ENCODE measurements at places on chromosomes 11 and 22.

- no peak for DNase-seq
Measured at GRCh38 chr11:98234698-98235097, 786.1 kb upstream of the CNTN5 start.

DNA sequence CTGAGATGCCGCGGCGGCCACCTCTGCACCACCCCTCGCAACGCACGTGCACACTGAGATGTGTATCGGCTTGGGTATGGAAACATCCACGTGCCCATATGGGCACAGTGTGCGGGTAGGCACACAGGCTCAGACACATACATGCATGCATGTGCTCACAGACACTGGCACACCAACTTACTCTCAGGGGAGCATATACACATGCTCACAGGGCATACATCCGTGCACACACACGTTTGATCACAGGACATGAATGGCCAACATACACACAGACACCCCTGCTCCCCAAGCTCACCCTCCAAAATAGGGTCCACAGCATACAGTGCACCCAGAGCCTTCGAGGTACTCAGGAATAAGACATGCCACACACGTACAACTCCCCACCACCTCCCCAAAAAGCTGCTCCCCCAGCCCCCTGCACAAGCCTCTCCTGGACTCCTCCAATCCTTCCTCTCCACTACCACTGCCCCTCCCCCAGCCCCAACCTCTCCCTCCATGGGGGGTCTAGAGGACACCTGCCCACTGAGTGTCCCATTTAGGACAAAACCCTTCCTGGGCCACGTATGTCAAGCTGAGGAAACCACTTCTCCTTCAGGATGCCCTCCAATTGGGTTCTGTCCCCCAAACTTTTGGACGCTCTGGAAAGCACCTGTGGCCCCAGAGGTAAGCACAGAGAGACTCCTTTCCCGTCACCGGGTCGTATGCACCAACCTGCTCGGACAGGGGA, 53.1 kb downstream of the SLC22A12 start:
- DNase-seq, result no peak

DNA sequence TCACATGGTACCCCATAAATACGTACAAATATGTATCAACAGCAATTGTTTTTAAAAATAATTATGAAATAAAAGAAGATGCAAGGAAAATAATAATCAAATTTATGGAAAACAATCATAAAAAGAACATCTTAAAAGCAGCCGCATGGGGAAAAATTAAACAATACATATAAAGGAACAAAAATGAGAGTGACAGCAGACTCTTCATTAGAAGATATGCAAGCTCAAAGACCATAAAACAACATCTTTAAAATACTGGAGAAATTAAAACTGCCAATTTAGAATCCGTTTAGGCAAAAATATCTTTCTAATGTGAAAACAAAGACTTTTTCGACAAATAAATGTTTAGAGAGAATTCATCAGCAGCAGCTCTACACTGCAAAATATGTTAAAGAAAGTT, 190.6 kb upstream of the C11orf58 start:
- DNase-seq, result no peak

DNA sequence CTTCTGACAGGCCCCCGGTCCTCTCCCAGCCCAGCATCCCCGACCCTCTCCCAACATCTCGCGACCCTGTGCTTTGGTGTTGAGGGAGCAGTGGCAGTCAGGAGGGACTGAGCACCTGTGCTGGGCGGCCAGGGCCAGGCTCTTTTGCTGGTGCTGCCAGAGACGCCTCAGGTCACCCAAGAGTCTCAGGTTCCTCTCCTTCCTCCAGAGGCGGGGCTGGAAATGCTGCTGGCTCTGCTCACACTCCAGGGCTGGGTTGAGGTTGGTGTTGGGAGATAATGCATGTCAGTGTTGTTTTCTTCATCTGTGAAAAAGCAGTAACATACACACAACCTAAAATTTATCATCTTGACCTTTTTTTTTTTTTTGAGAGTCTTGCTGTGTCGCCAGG, 1.2 kb upstream of the IGLL1 start:
- DNase-seq, result no peak

- DNase-seq, result no peak
Measured at GRCh38 chr11:46658259-46658658, 40.9 kb downstream of the ATG13 start.

DNA sequence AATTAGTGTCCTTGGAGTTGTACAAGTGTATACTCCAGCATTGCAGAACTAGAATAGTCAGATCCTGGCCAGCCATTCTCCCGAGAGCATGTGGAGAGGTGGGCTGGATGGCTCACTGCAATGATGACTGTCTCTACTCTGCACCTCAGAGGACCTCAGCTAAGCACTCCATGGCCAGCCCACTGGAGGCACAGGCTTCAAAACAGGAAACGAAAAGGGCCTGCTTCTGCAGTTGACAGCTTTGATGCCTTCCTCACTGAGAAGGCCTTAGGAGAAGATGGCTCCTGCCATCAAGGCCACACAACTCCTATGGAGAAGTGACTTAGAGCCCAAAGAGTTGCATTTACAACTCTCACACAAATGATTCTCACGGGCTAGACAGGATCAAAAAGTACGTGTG, 9.1 kb downstream of the POLD4 start:
- no peak for DNase-seq

- DNase-seq, result no peak
Measured at GRCh38 chr11:87954476-87954875, 220.8 kb downstream of the RAB38 start.

DNA sequence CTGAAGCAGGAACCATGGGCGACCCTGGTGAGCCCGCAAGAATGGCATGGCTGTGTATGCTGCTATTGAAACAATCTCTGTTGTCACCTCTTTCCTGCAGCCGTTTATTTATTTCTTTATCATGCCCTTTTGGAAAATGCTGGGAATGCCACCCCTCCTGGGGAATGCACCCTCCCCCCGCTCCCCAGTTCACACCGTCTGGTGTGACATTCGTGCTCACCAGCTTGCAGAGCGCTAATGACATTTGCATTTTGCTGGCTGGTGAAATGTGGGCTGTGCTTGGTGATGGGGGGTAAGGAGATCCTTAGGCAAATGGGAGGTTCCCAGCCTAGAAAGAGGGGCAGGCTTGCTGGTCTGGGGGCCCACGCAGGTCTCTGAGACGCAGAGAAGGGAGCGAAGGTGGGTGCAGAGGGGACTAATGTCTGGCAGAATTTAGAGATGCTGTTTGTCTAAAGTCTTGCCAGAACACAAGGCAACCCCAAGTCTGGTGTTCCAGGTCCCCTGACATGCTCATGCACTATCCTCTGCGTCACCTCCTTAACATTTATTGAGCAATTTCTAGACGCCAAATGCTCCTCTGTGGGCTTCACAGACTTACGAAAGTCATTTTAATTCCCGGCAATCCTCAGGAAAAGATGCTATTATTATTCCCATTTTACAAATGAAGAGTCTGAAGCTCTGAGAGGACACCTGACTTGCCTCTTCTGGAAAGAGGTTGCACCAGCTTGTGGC, 91.7 kb downstream of the TP53I11 start:
- no peak for DNase-seq

GRCh38 chr11:126378763-126379162, 23.3 kb downstream of the ST3GAL4 start:
- no peak for DNase-seq

Data from DMS79 (cell line).